ENCODE measurements at places on chromosomes 16 and 17.

- DNase-seq, result no peak
These were observed 20.4 kb downstream of the KIAA0513 start for GRCh38 chr16:85047867-85048455.

DNA sequence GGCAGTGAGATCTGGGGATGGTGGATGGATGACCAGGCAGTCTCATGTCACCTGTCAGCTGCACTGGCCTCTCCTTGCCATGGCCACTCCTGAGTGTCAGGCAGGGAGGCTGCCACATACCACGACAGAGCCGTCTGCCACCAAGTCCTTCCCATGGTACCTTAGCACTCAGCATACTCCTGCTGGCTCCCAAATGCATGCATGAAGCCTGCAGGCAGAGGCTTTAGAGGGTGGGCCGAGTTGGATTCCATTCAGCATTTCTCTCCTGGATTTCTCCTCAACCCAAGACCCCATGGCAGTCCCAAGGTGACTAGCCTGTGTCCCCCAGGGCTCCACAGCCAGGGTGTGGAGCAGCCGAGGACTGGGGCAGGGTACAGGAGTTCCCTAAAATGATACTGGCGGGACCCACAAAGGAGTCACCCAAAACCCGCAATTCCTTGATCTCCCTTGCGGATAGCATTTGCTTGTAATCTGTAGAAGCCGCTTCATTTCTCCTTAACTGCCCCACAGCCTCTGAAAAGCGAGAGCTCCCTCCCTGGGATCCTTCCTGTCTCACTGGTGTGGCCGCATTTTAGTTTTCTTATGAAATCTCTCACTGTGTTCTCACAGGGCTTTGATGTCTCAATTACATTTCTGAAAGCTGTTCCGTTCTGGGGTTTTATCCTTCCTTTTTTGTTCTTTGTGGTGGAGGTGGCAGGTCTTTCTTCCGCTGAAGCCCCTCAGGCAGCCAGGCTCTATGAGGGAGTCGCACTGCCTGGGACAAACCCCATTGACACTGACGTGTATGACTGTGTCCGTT, 141.4 kb downstream of the SOCS1 start:
- DNase-seq, result no peak

- no peak for DNase-seq
These were observed 23.7 kb downstream of the HSBP1 start for GRCh38 chr16:83831456-83831987.

DNA sequence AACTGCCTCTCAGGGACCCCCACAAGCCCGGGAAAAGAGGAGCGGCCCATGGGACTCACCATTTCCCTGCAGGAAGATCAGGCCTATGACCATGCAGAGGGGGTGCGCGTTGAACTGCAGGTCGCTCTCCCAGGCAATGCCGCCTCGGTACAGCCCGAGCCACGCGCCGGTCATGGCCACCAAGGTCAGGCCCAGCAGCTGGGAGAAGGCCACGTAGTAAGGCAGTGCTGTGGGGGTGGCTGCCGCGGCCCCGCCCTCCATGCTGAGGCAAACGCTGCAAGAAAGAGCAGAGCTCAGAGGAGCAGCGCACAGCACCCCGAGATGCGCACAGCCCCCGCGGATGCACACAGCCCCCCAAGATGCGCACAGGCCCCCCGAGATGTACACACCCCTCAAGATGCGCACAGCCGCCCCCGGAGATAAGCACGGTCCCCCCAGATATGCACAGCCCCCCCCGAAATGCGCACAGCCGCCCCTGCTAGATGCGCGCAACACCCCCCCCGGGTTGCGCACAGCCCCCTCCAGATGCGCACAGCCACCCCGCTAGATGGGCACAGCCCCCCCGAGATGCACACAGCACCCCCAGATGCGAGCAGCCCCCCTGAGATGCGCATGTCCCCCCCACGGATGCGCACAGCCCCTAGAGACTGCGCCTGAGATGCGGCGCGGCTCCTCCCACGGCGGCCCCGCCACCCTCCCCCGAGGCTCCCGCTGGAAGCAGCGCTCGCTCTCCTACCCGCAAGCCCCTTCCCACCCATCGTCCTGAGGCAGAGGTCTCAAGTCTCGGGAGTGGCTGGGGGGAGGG, 8.6 kb downstream of the CYB561 start:
- no peak for DNase-seq

DNA sequence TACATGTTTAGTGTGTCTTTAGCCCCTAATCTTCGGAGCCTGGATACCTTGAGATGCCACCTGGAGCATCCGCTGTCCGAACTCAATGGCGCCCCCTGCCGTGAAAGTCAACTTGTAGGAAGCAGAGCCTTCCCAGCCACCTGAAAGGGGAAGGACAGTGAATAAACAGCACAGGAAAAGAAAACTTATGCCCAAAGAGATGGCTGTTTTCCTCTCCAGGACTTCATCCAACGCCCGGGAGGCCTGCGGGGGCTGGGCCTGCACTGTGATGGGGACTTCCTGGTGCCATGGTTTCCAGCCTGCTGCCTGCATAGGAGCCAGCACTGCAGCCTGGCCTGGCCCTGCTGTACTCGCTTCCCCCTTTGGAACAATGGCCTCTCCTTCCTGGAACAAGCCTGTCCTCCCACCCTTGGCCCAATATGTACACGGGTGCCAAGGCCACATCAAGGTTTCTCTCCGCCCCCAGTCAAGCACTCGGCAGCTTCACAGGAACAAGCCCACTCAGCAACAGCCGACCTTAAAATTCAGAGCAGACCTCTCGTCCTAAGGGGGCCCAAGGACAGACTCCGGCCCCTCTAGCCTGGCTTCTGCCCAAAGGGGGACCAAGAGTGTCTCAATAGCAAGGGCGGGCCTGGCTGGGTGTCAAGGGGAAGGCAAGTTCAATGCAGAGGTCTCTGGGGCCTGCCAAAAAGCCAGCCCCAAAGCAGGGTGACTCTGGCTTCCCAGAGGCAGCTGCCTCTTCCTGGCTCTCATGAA, 4.5 kb upstream of the UNC13D start:
- peak; percentile 85 for DNase-seq

GRCh38 chr16:20074099-20074991, 655 bp upstream of the GPR139 start:
- no peak for DNase-seq

- DNase-seq, result no peak
These were observed 1.1 kb downstream of the SEPTIN12 start for GRCh38 chr16:4787068-4787467.

DNA sequence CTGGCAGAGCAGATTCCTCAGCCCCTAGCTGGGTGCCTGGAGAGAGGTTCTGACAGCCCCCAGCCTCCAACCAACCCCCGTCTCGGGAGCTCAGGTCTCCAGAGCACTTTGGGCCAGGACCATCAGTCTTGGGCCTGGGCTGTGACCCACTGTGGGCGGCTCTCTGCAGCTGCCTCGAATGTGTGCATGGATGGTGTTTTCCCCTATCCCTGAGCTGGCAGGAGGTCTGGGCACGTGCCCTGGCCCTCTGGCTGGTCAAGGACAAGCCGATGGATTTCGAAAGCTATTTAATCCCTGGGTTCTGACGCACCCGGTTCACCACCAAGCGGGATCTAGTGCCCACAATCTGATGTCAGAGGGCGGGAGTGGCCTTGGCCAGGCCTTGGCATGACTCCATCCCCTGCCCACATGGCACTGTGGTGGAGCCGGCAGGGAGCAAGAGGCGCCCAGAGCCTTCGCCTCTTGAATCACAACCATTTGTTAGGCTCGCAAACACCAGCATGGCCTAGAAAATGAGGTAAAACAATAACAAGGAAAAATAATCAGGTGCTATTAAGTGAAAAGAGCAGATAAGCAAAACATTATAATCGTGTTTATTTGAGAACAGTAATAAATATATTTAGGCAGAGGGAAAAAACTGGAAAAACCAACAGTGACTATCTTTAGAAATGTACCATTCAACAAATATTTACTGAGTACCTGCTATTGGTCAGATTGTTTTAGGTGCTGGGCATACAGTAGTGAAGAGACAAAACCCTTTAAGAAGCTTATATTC, 69.3 kb upstream of the TOB1 start:
- DNase-seq, result peak; percentile 30

DNA sequence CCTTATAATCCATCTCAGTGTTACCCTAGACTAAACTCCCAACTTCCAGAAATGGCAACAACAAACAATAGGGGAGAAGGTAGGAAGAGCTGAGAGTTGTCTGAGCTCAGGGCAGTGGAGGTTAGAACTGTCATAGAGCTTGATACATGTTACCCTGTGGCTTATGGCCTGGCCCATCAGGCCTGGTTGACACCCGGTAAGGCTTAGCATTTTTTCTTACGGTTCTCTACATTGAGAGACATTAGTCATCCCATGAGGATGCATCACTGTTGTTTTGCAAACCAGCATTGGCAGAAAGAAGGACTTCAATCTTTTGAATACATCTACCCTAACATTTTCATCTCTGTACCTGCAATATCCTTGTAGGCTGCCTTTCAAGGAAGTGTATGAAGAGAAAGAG, 226.6 kb downstream of the PHKB start:
- no peak for DNase-seq

DNA sequence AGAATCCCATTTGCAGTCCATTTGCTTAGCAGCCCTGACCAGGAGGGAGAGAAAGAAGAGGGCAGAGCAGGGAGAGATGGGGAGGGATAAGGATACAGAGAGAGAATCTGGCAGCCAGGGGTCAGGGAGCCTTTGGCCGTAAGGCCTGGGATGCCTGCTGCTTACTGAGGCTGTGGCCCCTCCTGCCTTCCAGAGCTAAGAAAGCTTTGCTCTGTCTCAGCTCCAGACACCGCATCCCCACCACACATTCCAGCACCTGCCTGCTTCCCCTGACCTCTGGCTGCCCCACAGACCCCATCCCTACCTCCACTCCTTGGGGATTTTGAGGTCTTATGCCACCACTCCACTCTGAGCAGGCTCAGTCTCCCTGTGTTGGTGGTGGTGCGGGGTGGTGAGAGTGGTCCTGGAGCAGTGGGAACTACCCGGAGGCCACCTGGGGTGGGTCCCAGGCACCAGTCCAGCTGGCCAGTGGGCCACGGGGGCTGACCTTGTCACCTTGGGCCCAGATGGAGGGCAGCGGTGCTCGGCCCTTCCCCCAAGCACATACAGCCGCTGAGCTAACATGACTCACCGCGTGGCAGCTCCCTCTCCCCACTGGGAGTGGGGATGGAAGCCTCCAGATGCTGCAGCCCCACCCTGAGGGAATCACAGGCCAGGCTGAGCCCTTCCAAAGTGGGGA, 58.3 kb downstream of the RAI1 start:
- peak; percentile 59 for DNase-seq

DNA sequence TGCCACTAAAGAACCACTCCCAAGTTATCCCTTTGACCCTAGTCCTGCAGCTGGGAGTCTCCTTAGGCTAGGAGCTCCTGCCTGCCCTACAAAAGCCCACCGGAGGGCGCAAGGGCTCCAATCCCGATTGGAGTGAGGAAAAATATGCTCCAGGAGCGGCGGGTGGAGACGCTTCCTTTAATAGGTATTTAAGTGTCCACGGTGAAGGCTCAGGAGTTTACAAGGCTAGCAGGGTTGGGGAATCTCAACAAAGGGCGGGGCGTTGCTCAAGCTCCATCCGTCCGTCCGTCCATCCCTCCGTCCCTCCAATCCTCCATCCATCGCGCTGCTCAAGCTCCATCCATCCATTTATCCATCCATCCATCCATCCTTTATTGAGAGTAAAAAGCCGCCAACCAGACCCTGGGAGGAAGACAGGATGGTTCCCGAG, 556 bp upstream of the SPNS1 start:
- peak; percentile 80 for DNase-seq

DNA sequence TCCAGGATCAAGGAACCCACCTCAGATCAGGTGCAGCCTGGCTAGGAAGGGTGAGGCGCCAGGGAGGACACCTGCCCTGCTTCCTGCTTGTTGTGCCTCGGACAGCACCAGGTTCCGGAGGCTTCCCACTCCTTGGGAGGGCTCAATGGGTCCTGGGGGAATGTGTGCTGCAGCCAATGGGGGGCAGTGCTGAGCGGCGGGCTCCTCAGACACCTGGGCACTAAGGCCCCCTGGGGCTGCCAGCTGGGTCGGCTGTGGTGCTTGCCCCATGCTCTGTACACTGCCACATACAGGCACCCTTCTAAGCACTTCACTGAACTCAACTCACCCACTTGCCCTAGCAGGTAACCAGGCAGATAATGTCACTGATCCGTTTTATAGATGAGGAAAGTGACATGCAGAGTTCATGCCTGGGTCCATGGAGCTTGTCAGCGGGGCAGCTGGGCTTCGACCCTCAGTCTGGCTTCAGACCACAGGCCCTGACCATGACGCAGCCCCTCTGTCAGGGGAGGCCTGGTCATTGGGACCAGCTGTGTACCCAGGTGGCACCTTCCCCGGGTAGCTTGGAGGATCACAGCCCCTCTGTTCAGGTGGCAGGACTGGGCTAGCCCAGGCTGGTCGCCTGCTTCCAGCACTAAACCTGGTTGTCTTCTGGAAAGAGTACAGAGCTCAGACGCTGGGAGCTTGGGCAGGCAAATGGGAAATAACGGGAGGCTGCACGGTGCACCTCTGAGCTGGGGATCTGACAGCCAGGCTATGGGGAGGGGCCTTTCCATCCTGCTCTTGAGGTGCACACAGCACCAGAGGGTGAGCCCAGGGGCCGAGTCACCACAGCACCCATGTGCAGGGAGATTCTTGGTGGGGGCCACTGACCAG, 8.2 kb downstream of the FN3K start:
- DNase-seq, result no peak

- DNase-seq, result no peak
These were observed 225.7 kb downstream of the UTP18 start for GRCh38 chr17:51486091-51486490.

- no peak for DNase-seq
These were observed 3.4 kb downstream of the NARF start for GRCh38 chr17:82461827-82462524.

DNA sequence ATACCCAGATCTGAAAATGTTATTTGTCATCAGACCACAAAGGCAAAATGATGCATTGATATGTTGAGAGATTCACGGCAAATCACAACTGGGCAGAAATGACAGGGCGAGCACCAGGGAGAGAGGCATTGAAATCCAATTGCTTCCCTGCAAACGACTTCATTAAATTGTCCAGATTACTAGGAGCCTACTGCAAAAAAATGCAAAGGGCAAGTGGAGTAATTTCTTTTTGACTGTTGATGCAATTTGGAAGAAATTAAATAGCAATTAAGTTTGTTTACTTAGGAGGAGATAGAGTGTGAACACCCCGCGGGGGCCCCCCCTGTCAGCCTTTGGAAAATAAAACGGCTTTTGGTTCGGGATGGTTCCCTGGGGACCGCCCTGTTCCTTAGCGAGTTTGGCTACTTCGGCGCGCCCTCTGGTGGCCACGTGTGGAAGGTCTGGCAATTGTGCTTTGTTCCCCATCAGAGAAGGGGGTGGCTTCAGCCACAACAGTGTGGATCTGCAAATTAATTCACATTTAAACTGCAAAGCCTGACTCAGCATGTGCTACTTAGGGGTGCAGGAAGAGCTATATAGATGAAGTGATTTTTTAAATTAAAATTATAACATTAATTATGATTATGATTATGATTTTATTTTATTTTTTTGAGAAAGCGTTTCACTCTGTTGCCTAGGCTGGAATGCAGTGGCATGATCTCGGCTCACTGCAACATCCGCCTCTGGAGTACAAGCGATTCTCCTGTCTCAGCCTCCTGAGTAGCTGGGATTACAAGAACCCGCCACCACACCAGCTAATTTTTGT, 14.5 kb upstream of the TMC7 start:
- peak; percentile 84 for DNase-seq

DNA sequence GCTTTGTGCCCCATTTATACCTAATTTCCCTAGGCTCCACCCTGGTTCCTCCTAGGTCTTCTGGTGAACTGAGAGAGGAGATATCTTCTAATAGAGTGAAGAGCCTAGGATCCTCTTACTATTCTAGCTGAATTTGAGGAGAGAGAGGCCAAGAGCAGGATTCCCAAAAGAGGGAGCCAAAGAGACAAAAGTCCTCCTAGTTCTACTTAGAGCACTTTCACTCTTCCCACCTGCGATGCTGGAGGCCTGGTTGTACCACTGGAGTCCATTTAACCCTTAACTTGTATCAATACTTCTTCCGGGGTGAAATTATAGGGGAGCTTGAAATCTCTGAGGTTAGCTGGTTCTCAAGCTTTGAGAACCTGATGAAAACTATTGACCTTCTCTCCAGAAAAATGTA, 3.4 kb upstream of the SSH2 start:
- DNase-seq, result peak; percentile 68
